ENCODE measurements at places on chromosomes 6 and 20.

DNA sequence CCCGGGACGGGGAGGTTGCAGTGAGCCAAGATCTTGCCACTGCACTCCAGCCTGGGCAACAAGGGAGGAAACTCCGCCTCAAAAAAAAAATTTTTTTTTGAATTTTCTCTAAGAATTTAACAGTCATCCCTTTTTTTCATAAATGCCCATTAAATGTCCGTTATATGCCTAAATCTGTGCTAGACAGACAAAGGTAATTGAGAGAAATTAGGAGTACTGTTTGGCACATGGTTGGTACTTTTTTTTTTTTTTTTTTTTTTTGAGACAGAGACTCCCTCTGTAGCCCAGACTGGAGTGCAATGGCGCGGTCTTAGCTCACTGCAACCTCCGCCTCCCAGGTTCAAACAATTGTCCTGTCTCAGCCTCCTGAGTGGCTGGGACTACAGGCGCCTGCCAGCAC, 1.7 kb downstream of the PCMT1 start:
- no peak for DNase-seq

- no peak for DNase-seq
These were observed 190.3 kb downstream of the RNF144B start for GRCh38 chr6:18577491-18577890.

GRCh38 chr6:140660295-140660694, 1285.8 kb upstream of the CITED2 start:
- no peak for DNase-seq

DNA sequence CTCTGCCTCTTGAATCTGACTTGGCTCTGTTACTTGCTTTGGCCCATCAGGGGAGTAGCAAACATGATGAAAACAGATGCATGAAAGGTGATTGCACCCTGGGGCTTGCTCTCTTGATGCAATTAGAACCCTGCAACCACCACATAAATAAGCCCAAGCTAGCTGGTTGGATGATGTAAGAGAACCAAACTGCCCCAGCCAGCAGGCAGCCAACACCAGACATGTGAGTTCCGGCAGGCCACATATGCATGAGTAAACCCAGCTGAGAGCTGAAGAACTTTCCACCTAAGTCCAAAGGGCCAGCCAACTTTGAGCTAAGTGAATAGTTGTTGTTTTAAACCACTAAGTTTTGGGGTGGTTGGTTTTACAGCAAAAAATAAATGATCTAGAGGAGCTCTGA, 268.4 kb downstream of the FARS2 start:
- no peak for DNase-seq

DNA sequence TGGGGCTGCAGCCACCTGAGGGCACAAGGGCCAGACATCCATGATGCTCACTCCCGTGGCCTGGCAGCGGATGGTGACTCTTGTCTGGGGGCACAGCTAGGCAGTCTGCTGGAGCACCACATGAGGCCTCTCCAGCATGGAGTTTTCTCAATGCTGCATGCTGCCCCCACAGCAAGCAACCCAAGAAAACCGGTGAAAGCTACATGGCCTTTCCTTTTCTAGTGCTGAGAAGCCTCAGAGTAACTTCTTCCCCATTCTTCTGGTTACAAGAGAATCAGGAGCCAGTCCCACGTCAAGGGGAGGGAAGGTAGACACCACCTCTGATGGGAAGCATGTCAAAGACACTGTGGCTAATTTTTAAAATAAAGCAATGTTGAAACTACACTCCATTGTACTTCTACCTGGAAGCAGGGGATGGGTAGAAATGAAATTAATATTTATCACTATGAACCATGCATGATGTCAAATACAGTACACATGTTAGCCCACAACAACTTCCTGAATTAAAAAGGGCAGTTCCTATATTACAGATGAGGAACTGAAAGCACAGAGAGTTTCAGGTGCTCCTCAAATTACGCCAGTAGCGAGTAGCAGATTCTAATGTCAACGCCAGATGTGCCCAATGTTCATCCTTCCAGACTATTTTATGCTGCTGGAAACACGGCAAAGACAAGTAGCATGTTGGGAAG, 101.5 kb downstream of the LAMP5 start:
- DNase-seq, result peak; percentile 8

- DNase-seq, result no peak
These were observed 12.8 kb upstream of the IRAK1BP1 start for GRCh38 chr6:78854546-78854945.

- no peak for DNase-seq
These were observed 51.7 kb downstream of the CTNNBL1 start for GRCh38 chr20:37745553-37745952.

DNA sequence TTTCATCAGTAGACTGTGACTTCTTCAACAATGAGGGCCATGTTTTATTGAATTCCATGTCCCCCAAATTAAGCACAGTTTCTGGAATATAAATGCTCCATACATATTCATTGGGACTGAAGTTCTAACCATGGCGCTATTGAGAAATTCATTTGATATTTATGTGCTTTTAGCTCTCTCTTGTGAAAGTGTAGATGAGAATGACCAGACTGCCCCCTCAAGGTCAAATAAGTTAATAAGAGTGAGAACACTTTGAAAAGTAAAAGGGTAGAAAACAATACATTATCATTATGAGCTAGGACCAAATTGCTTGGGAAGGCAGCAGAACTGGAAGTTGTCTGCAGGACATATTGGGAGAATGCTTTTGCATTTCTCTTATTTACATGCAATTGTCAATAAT, 597.9 kb downstream of the EPM2A start:
- DNase-seq, result no peak

- no peak for DNase-seq
These were observed 1.3 kb upstream of the PLCG1 start for GRCh38 chr20:41135888-41136679.

DNA sequence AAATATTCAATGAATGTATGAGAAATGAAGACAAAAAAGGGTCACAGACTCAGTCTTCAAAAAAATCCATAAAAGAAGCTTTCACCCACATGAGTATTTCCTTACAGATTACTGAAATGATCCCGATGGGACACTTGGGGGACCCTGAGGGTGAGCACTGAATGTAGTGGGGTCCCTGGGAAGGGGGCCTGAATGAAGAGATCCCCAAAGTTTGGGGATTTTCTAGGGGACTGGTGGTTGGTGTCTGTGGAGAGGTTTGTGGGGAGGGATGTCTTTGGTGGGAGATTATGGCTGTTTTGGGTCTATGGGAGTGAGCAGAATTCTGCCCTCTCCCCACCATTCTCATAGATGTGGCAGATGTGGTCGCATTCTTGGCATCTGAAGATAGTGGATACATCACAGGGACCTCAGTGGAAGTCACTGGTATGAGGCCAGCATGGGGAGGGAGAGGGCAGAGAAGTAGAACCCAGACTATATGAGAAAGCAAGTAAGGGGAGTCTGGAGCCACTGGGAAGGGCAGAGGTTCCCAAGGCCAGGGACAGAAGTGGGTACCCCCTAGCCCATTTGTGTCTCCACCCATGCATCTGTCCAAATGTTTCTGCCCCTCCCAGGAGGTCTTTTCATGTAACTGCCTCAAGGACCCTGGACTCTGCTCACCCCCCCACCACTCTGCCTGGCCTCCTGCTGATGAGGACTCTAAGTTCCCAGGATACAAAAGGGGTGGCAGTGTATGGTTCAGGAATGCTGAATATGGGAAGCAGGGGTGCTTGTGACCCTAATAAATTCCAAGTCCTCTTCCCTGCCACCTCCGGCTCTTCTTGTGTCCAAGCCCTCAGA, 1.8 kb downstream of the HSD17B8 start:
- DNase-seq, result no peak

GRCh38 chr20:17044891-17045290, 181.9 kb upstream of the PCSK2 start:
- DNase-seq, result no peak
